ENCODE measurements at places on chromosomes 6 and 20.

DNA sequence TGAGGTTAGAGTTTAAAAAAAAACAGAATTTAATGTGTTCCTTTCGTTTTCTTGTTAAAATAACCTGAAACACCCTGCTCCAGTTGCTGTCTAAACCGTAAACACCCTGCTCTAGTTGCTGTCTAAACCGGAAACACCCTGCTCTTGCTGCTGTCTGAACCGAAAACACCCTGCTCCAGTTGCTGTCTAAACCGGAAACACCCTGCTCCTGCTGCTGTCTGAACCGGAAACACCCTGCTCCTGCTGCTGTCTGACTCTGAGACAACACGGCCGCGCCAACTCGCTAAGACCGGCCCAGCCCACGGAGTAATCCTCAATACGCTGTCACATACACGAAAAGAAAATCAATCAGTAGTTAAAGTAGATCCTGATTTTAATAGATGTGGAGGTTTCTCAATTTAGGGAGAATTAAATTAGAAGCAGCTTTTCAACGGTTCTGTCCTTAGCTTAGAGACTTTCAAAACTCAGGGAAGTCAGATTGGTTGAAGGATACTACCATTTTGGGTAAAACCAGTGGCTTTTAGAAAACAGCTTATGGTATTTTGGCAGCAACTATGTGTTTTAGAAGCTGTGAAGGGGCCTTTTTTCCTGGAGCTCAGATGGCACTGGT lies 98.3 kb downstream of the RAMACL start:
- DNase-seq, result no peak

GRCh38 chr20:48875914-48876240 lies 45.6 kb upstream of the ARFGEF2 start:
- DNase-seq, result no peak

DNA sequence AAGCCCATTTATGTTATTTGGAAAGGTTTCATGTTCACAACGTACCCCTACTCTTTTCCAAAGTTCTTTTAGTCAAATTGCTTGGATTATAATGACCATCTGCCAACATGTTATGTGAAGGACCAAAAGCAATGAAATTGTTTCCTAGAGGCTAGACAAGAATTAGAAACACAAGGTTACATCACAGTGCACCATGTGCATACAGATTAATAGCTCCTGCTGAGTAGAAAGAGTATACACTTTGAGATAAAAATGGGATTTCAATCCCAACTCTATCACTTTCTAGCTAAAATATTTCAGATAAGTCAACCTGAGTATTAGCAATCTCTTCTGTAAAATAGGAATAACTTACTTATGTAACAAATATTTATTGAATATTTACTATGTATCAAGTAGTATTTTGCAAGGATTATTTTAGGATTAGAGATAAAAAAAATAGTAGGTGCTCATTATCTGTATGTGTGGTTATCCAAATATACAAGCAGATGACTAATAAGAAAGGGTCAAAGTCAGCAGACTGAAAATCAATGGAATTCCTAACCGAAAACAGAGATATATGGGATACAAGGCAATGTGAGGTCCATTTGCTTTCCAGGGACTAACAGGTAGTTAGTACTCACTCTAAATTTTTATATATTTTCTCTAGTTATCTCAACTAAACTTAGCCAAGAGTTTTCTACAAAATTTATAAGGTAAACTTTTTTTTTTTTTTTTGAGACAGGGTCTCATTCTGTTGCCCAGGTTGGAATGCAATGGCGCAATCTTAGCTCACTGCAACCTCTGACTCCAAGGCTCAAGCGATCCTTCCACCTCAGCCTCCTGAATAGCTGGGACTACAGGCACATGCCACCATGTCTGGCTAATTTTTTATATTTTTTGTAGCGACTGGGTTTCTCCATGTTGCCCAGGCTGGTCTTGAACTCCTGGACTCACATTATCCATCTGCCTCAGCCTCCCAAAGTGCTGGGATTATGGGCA lies 127.7 kb downstream of the PDSS2 start:
- no peak for DNase-seq

DNA sequence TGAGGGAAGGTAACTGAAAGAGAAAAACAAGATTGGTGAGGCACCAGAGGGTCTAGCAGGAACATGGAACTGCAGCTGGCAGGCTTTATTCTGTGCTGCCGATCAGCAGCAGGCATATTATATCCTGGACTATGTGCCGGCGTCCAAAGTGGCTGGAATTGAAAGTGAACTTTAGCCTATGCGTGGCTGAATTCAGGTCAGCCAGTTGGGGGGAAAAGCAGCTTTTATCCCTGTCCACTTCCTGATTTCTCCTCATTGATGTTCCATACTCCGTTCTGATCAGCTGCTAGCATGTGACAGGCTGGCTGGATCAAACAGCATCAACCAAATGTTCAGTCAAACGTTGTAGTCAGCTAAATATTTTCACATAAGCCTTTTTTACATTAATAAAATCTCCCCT lies 99.0 kb downstream of the CAP2 start:
- no peak for DNase-seq

DNA sequence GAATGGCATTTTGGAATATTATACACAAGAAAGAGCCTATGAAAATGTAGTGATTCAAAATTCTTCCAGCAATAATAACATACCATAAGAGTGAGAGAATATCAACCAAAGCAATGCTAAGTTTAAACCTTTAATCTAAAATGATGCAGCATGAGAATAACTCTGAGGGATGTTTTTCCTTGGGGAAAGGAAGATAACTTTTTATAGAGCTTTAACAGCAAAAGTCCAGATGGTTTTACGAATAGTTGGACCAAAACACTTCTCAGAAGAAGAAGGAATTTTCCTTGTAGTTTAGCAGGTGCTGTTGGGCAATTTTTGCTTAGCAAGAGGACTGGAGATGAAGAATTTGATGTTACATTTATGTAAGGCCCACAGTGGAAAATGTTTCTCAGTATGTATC lies 1503.2 kb downstream of the HACE1 start:
- DNase-seq, result no peak

GRCh38 chr6:36752886-36753506 lies 55.4 kb downstream of the RAB44 start:
- no peak for DNase-seq

GRCh38 chr6:100307561-100307960 lies 157.2 kb downstream of the SIM1 start:
- DNase-seq, result no peak

DNA sequence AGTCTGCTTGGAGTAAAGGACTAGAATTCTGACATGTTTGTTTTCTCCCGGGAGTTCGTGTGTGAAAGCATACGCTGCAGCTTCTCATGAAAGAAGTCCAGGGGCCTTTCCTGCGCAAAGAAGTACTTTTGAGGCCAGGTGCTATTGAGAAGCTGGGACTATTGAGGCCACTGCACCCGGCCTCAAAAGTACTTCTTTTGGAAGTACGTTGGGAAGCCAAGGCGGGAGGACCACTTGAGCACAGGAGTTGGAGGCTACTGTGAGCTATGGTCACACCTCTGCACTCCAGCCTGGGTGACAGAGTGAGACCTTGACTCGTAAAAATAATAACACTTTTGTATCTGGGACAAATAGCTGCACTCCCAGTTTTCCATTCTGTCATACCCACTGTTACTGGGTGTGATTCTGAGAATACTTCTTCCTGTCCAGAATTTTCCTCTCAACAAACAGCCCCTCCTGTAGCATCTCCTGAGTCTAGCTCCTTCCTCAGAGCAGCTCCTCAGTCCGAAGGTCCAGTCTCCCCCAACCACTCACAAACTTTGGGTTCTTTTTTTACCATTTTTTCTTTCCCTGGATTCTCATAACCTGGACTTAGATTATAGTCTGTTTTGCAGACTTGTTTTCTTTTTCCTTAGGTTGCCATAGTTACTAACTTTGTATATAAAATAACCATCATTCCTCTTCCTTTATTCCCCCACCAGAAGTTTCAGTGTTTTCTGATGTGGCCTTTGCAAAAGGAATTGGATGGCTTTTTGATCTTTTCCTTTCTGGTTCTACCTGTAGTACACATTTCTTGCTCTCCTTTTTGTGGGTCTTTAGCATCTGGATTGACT lies 12.7 kb downstream of the STK35 start:
- no peak for DNase-seq

DNA sequence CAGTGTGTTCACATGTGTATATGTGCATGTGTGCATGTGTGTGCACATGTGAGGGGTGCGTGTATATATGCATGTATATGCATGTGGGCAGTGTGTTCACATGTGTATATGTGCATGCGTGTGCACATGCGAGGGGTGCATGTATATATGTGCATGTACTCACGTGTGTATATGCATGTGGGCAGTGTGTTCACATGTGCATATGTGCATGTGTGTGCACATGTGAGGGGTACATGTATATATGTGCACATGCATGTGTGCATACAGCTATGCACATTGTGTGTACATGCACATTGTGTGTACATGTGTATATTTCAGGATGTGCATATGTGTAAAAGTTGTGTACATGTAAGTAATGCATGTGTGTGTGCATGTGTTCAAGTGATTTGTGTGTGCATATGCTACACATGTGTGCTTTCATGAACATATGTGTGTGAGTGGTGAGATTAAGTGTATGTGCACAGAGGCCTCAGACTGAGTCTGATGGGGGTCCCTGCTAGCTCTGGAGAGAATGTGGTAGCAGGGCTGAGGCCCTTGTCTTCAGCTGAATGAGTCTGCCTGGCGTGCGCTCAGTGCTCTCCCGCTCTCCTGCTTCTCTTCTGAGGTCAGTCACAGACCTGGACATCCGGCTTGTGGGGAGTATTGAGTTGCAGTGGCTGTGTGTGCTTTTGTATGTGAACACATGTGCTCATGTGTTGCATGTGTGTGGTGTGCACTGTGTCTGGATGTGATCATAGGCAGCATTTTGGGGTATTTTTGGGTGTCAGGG lies 19.9 kb upstream of the MYT1 start:
- DNase-seq, result no peak

DNA sequence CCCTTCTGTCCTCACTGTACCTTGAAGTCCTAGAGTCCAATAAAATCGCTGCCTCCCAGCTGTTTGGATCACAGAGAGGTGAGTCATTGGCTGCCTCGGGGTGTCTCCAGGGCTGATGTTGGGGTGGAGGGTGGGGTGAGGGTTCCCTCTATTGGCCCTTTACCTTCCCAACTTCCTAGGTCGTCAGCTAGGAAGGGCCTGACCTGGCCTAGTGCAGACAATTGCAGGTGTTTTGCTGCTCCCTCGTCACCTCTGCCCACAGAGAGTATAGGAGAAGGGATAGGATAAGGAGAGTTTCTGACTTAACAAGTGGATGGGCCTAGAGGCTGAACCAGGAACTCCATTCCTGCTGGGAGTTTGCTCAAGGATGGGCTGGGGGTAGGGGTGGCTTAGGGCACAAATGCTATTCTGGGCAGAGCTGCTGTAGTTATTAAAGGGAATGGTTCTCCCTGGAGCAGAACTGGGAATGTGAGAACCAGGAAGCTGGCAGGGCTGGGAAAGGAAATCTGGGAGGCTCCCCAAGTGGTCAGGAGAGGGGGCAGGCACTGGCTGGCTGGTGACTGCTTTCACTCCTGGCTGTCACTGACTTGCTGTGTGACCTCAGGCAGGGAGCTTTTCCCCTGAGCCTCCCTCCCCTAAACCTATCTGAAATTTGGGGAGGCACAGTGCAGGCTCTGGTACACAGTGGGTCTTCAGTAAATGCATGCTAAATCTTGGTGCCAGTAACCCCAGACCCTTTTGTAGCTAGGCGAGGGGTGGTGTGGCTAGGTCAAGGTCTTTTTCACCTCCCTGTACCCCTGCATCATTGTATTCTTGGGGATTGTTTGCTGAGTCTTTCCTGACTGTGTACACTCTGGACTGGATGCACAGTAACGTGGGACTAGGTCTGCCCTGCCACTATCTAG lies 1.5 kb downstream of the TP53INP2 start:
- DNase-seq, result no peak

DNA sequence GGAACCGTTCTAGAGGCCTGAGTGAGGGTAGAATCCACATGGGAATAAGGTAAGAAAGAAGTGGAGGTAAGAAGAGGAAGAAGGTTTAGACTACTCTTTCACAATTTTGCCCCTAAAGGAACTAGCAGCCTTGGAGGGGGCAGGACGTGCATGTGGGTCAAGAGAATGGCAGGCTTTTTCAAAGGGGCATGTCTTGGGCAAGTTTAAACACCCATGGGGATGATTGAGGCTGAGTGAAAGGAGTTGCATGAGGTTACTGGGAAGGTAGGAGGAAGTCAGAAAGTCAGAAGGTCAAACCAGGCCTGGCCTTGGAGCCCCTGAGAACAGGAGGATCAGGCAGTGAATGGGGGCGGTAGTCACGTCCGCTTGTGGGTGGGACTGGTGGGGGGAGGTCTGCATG lies 10.2 kb downstream of the ADA start:
- no peak for DNase-seq

DNA sequence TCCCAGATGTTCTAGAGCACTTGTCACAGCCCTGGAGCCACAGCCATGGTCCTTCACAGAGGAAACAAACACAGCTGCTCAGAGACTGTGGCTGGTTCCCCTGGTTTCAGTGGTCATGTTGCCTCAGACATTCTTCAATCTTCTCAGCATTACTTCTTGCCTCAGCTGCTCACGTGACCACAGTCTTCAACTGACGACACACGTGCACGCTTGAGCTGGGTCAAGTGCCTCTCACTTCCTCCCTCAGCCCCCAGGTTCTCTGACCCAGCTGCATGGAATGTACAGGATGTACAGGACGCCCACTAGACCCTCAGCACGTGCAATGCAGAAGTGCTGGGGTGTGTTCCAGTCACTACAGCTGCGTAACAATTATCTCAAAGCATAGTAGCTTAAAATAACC lies 159.8 kb upstream of the GGTLC1 start:
- DNase-seq, result no peak

- no peak for DNase-seq
Measured at GRCh38 chr6:52667572-52667971, 3.3 kb upstream of the TMEM14A start.

DNA sequence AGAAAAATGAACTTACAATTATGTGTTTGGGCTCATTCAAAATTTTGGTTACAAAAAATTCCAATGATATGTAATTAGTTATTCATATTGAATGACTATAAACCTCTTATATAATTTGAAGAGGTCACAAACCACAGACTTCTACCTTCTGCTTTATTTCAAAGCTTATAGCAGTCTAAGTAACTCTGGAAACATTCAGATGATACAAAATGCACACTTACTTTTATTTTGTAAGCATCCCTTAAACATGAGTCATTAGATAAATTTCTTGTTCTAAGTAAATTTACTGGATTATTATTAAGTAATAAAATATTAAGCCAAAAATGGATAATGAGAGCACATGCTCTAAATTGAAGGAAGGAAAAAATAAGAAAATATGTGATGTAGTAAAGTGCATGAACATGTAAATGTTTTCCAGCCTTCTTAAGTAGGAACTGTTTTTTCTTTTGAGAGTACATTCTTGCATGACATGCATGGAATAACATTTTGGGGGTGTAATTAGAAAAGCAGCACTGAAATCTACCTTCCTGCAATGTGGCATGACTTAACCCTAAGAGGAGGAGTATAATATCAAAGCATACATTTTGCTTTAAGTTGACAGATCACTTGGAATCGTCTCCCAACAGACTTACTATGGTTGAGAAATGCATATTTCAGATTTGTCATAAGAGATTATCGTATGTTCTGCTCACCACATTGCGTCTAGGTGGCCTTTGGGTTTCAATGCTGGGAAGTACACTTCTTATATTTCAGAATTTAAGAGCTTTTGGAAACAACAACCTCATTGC lies 372.7 kb upstream of the HSF2 start:
- DNase-seq, result no peak

- DNase-seq, result no peak
Measured at GRCh38 chr6:113774127-113774825, 82.9 kb upstream of the MARCKS start.

GRCh38 chr20:60113024-60113724 lies 155.0 kb downstream of the CDH26 start:
- no peak for DNase-seq

- no peak for DNase-seq
Measured at GRCh38 chr6:108837236-108837971, 10.8 kb upstream of the ARMC2 start.

- no peak for DNase-seq
Measured at GRCh38 chr6:111829998-111830397, 43.3 kb downstream of the FYN start.

All from SHP77 treated with DMSO at 0.1 percent for 48 hours (cell line).